ENCODE measurements at places on chromosomes 7 and 10.

DNA sequence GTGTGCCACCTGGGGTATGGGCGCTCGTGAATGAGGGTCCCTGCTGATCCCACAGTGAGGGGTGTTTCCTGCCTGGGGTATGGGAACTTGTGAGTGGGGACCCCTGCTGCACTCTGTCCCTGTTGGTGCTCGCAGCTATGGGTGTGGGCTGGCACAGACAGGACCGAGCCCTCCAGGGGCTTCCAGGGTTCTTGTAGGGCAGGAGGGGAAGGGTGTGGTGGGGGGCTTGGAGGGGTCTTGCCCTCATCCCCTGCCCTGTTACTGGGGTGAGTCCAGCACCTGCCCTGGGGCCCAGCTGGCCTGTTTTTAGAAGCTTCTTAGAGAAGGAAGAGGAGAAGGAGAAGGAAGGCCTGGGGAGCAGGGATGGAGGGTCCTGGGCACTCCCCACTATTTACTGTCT, 377.0 kb upstream of the NUPR2 start:
- no peak for DNase-seq

GRCh38 chr10:91838199-91838598, 40.0 kb downstream of the TNKS2 start:
- no peak for DNase-seq

DNA sequence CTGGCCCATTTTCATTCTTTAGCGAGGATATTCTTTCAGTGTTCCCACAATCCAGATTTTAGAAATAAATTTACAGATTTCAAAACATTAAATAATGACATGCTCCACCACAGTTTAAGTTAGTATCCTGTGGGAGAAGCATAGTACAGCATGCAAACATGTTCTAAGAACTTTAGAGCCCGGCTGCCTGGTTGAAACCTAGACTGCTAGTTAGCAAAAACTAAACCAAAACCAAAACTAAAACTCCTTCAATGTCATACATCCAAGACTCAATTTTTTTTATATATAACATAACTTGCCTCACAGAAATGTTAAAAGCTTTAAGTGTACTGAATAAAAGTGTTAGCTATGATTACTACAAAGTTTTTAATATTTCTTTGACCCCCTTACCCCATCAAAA, 17.0 kb downstream of the TRA2A start:
- no peak for DNase-seq

- no peak for DNase-seq
These were observed 39.2 kb downstream of the INPP5A start for GRCh38 chr10:132576671-132577349.

- DNase-seq, result peak; percentile 61
These were observed 34.2 kb downstream of the PARD3 start for GRCh38 chr10:34780818-34781380.
